ENCODE measurements at places on chromosomes 5 and 9.

DNA sequence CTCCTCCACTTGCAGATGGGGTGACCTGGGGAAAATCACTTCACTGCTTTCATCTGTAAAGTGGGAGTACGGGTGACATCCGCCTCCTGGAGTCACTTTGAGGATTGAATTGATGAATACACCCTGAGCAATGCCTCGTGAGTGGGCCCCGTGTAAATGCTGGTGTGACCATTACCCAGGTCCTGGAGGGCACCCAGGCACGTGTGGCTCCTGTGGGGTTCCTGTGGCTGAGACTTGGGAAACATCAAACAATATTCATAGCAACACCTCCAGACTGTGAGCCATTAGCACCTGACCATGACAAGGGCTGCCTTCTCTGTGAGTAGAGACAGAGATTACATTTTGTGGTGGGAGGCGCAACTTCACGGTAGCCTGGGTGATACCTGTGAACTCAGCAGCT lies 11.4 kb downstream of the MRPL36 start:
- no peak for DNase-seq

GRCh38 chr9:96121136-96121535 lies 180.8 kb downstream of the HSD17B3 start:
- no peak for DNase-seq

- no peak for DNase-seq
These were observed 32.1 kb upstream of the MSANTD3 start for GRCh38 chr9:100394816-100395215.

- no peak for DNase-seq
These were observed 186.0 kb downstream of the GOLPH3 start for GRCh38 chr5:31987985-31988710.

All from stimulated activated CD4-positive, alpha-beta T cell treated with anti-CD3 and anti-CD28 coated beads, TNF-alpha, amount 100 ng/mL, for 24 hours (primary cell).